ENCODE measurements at places on chromosomes 5 and 9.
A peak's percentile ranks its signal among the peaks of the same experiment; 100 is the strongest.

DNA sequence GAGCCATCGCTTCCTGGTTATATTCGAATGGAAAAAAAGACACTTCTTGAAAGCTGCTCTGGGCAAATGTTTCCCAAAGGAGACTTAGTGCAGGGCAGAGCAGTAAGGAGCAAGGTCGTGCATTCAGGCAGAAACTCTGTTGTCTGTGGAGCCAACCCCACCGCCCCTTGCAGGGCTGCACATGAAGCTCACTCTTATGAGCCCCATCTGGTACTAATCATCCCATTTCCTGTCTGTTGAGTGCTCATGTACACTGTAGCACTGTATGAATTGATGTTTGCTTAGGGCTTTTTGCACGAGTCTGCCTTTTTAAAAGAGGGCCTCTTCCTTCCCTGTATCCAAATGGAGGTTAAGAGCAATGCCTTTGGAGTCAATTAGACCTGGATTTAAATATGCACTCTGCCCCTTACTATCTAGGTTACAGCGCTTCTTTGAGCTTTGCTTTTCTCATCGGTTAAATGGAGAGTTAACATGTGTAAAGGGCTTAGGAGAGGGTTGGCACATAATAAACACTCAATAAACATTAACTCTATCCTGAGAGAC, 25.4 kb downstream of the HMHB1 start:
- peak; percentile 91 for DNase-seq

DNA sequence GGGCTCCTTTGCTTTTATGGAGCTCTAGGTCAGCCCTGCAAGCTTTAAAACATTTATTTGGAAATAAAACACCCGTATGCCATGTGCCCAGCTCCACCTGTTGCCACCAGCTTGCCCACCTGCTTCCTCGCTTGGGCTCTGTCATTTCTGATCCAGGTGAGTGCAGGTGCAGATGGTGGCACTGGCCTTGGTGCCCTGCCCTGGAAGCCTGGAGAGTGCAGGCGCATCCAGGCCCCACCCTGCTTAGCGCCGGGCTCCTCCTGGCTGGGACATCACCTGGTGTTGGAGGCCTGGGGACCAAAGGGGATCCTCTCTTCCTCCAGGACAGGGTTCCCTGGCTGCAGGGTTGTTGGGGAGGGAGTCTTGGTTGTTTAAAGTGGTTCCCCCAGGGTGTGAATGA, 35.8 kb downstream of the WNK2 start:
- DNase-seq, result no peak

DNA sequence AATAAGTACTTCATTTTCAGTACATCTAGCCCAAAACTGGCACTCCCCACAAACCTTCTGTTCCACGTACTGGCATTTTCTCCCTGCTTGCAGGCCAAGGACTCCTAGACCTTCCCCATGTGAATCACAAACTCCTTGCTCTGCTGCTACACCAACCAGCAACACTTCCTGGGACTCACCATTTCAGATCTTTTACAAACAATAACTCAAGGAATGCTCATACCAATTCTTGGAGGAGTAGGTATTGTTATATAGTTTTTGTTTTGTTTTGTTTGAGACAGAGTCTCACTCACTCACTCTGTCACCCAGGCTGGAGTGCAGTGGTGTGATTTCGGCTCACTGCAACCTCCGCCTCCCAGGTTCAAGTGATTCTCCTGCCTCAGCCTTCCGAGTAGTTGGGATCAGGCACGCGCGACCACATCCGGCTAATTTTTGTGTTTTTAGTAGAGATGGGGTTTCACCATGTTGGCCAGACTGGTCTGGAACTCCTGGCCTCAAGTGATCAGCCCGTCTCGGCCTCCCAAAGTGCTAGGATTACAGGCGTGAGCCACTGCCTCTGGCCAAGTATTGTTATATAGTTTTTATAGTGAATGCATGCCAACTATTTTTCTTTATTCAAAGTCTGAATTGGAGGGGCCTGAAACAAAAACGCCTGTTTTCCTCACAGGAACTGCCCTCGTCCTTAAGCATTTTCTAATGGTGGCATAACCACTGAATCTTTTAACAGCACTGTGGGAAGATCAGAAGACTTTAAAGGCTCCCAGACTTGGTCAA, 210.8 kb downstream of the TSSK1B start:
- no peak for DNase-seq

DNA sequence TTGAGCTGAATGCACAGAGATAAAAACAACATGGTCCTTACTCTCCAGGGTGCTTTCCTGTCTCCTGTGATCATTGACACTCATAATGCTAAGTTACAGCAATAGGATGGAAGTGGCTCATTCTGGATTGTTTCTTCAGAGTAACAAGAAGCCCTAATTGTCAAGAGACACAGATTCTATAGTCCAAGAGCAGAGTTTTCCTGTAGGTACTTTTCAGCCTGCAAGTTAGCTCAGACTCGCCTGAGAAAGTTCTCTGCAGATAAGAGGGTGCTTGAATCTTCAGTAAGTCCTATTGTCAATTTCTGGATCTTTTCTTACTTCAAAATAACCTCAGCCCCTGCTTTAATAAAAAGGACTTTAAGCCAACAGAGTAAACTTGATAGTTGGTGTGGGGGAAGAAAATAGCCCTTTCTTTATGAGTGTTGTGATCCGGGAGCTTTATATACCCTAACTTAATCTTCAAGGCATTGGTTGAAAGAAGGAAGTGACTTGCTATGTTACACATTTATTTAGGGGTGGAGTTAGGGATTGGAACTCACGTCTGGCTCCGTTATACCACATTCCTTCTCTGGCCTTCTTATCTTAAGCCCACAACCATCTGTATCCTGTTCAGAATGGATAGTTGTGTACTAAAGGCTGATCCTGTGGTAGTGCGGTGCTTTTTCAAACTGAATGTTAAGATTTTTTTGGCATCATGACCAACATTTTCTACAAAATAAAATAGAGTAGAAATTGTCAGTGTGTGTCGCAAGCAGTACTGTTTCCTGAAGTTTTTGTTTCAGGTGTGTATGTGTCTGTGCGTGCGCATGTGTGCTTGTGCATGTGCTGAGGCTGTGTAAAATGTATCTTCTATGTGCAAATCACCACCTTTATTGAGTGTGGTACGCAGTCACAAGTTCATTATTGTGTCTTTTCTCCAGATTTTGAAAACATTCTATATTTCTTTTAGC, 173.9 kb downstream of the WDR70 start:
- peak; percentile 79 for DNase-seq

- no peak for DNase-seq
Measured at GRCh38 chr5:171693412-171693811, 92.2 kb upstream of the SMIM23 start.

DNA sequence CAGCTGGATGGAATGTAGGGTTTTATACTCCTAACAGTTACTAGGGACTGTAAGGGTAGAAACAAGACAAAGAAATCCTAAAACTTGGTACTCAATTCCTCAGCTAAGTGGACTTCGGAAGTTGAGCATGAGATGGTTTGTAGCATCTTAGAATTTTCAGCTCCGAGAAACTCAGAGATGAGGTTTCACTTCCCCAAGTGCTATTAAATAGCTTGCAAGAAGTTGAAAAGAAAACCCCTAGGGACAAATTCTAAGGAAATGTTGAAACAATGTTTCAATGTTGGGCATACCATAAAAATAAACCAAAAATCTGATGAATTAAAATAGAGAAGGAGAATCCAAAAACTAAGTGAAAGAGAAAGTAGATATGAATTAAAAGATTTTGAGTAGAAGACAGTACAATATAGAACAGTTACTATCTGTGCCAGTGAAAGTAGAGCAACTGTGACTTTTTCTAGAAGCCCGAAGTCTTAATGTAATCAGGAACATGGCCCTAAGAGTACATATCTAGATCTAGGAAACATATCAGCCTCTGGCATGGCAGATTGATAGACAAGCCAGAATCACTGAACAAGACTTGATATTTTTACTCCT, 308.6 kb upstream of the RGMB start:
- no peak for DNase-seq

- no peak for DNase-seq
Measured at GRCh38 chr5:128667751-128668150, 129.7 kb upstream of the FBN2 start.

DNA sequence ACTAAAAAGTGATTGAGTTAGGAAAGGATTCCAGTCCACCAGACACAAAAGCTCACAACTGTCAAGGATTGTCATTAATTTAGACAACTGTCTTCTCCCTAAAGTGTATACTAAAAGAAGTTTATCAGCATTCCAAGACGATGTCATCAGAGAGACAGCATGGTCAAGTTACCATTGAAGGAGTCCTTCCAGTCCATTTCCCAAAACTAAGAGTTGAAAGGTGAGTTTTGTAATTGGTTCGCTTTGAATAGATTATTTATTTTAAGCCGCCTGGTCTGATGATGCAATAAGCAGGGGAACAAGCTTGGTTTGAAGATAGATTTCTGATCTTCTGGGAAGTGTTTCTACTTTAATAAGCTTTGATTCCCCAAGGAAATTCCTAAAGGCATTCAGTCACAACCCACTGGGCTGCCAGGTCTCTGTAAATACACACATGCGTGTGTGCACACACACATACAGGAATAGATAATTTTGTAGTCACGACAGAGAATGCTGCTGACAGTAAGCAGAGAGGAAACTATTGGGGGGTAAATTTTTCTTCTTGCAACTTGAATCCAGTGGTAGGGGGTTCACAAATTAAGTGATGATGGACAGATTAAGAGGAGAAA, 234.8 kb downstream of the PIK3R1 start:
- peak; percentile 54 for DNase-seq

DNA sequence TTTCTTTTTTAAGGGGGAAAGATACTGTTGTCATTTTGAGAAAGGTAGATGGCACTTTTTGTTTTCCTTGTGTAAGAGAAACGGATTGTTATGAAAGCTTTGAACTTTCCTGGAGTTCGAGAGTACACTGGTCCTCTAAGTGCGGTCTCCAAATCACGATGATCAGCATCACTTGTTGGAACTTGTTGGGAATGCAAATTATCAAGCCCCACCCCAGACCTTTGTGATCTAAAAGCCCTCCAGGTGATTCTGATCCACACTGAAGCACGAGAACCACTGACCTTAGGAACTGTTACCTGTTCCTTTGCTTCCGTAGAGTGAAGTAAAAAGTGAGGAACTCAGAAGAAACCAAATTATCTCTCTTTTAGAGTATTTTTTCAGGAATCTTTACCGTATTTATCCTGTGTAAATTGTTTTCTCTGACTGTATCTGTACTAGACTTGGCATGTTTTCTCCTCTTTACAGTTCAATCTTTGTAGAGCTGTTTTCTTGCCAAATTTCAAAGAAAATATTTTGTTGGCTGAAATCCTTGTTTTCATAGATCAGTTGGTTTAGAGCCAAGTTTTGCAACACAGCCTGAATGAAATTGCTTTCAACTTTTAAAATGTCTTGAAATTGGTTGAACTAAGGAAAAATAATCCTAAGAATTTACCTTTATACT, 4.0 kb downstream of the MAT2B start:
- DNase-seq, result peak; percentile 69

GRCh38 chr5:60529001-60529400, 171.0 kb downstream of the DEPDC1B start:
- no peak for DNase-seq

DNA sequence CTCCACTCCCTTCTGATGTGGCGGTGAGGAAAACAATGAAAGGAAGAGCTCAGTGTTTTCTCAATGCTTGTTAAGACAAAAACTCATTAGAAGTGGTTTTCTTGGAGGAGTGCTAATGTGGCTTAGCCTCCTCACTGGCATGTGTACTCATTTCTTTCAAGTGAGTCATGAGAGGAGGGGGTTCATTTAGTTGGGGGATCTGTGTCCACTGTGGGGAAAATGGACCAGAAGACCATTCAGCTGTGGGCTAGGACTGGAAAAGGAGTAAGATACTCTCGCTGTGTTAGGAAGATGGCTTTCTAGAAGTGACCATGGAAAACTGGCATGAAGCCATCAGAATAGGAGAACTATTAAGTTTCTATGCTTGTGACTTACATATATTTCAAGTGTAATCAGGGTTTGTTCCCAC, 23.5 kb downstream of the KLF9 start:
- no peak for DNase-seq

Data from fibroblast of upper back skin (primary cell).